Cerebellar nuclear complex (tissue), 1 donor: ENCODE measurements at places on chromosomes 16 and 17.

- DNase-seq = no peak
Measured at GRCh38 chr17:2137342-2138098, 82.6 kb downstream of the HIC1 start.

GRCh38 chr17:44983563-44983962, 15.5 kb upstream of the C1QL1 start:
- no peak for DNase-seq

GRCh38 chr17:27379888-27380533, 76.2 kb upstream of the KSR1 start:
- no peak for DNase-seq

GRCh38 chr16:85627526-85628264, 14.6 kb downstream of the GSE1 start:
- DNase-seq = no peak

DNA sequence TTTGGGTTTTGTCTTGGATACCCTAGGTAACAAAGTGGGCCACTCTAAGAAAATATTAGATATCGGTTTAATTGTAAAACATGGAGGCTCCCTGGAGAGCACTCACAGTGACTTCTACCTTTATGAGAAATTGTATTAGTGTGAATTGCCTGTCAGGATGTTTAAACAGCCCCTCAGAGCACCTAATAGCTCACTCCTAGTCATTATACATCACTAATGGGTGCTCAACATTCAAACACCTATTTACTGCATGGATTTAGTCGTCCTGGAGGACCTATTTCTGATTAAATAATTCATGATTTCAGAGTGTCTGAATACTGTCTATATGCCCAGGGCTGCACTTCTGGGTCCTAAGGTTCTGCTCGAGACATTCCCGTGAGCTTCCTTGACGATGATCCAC, 430.2 kb upstream of the EEF2KMT start:
- no peak for DNase-seq
